Activated naive CD4-positive, alpha-beta T cell (primary cell): ENCODE measurements at places on chromosomes 12 and 14.

- no peak for DNase-seq
Measured at GRCh38 chr12:2120982-2121758, 68.4 kb downstream of the CACNA1C start.

DNA sequence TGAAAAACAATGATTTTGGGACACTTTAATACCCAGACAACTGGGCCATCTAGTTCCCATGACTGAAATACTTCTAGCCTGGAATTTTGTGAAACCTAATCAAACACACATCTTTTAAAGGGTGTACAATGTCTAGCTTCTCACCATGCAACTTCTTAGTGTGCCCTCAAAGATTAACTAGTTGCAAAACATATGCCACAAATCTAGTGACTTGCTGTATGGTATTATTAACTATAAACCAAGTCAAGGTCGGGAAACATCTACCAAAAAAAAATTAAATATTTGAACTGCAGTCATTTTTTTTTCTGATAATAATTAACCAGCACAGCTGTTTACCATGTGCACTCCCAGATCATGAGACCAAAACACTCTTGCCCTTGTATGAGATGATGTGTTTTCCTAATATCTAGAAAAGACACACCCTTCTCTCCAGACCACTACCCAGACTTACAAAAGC is 171.8 kb upstream of the FOXN3 start:
- DNase-seq, result no peak

DNA sequence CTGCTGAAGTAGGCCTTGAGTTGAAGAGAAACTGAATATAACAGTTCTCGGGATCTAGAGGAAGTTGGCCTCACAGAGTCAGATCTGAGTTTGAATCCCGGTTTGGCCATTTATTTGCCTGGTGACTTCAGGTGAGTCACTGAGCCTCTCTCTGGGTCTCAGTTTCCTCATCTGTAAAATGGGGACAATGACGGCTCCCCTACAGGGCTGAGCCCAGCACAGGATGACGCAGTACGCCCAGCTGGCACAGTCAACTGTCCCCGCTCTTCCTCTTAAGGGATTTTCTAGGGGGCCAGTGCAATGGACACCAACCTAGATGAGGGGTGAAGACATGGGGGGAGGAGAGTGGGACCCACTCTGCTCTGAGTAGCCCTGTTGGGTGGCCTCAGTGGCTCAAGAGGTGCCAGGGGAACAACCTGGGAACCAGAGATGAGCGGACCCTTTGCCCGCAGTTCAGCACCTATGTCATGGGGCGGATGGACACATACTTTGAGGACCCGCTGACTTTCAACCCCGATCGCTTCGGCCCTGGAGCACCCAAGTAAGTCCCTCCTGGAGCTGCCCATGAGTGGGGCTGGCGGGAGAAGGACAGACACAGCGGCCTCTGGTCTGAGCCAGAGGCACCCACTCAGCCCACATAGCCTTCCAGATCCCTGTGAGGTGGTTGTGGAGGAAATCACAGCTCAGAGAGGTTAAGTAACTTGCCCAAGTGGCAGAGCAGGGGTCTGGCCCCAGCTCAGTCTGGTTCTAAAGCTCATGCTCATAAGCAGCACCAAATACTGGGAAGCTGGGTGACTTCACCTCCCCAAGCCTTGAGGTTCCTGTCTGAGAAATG is 41.1 kb downstream of the CYP46A1 start:
- no peak for DNase-seq

DNA sequence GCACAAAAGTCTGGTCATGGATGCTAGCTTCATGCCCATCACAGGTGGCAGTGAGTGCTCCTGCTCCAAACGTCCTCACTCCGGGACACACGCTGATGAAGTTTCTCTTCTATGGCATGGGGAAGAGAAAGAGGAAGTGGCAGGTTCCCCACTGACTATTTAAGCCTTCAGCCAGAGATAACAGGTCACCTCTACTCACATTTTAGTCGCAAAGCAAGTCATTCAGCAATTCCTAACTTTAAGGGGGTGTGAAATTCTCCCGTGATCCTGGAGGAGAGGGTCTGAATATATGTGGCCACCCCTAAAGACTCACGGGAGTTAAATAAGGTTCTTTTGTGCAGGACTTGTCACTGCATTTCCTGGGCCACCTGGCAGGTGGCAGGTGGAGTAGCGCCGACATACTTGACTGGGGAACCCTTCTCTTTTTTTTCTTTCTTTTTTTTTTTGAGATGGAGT is 18.8 kb upstream of the RCOR1 start:
- DNase-seq, result no peak

GRCh38 chr14:30257946-30258661 is 300.9 kb upstream of the G2E3 start:
- no peak for DNase-seq

DNA sequence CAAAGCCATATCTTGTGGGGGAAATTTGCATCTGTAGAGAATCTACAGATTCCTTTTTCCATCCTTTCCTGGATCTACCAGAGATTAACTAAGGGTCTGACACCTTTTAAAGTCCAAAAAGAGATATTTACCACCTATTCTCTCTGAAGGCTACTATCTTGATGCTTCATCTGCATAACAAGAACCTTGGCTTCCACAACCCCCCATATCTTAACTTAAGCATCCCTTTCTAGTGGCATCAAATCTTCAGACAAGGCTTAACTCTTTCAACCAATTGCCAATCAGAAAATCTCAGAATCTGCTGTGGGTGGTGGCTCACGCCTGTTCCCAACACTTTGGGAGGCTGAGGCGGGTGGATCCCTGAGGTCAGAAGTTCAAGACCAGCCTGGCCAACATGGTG is 74.3 kb upstream of the FICD start:
- DNase-seq, result no peak

DNA sequence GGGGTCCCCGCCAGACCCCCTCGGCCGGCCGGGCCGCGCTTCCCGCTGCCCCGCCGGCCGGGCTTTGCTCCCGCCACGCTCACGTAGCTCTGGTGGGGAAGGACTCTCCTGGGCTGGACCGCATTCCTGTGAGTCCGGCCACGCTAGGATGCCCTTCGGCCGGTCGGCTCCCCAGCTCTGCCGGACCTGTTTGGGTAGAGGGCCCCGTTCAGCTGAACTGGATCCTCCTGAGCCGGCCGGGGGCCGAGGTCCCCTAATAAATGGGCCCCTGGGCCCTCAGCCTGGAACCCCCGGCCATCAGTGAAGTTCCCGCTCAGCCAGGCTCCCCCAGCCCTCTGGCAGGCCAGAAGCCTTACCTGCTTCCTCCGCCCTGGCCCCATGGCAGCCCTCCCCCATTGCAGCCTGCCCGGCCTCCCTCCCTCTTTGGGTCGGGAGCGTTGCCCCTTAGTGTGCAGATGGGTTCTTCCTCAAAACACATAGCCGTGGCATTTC is 593 bp downstream of the UNC119B start:
- DNase-seq, result no peak

DNA sequence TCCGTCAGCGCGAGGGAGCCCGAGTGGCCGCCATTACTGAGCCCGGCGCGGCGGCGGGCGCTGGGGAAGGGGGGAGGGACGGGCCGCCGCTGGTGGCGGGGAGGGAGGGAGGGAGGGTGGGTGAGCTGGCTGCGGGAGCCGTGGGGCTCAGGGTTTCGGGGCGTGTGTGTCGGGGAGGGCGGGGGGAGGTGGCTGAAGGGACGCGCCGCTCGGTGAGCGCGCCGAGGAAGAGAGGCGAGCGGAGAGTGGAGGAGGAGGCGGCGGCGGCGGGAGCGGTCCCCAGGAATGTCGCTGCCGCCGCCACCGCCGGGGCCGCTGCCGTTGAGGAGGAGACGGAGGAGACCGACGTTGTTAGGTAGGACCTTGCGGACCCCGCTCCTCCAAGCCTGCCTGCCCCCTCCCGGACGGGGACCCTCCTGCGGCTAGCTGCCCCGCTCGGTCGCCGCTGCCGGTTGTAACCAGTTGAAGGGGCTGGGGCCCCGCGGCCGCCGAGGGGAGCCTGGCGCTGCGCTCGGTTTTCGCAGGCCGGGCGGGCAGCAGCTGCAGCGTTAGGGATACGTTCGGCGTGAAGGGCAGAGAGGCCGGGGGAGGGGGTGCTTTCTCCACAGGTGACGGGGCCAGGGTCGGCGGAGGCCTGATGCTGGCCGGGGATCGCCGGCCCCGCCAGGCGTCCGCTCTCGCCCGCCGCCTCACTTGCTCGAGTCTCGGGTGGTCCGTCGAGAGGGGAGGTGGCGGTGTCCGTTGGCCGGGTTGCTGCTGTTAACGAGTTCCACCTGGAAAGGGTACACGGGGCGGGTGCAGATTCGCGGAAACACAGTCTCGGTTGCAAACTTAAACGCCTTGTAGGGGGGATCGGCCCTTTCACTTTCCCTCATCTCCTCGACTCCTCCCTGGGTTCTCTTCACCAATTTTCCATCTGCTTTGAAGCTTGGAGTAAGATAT is at the start of gene ARHGAP5:
TSS of gene ARHGAP5 (plus strand) at position 224 of the 942 bp plus-strand sequence. CDS start 13,366 bp downstream, outside the sequence.
- DNase-seq, result peak; percentile 51

- no peak for DNase-seq
Measured at GRCh38 chr14:95850429-95850828, 26.2 kb upstream of the TUNAR start.

DNA sequence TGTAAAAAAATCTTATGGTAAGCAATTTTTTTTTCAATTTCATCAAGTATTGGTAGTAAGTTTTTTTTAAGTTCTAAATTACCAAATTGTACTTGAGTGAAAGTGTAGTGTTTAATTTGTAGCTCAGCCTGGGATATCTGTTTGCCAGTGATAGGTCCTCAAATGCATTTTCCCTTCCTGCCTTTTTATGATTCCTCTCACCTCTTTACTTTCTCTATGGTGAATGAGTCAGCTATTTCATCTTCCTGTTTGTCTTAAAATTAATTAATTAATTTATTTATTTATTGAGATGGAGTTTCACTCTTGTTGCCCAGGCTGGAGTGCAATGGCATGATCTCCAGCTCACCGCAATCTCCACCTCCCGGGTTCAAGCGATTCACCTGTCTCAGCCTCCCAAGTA is 10.6 kb downstream of the SRP54 start:
- no peak for DNase-seq

DNA sequence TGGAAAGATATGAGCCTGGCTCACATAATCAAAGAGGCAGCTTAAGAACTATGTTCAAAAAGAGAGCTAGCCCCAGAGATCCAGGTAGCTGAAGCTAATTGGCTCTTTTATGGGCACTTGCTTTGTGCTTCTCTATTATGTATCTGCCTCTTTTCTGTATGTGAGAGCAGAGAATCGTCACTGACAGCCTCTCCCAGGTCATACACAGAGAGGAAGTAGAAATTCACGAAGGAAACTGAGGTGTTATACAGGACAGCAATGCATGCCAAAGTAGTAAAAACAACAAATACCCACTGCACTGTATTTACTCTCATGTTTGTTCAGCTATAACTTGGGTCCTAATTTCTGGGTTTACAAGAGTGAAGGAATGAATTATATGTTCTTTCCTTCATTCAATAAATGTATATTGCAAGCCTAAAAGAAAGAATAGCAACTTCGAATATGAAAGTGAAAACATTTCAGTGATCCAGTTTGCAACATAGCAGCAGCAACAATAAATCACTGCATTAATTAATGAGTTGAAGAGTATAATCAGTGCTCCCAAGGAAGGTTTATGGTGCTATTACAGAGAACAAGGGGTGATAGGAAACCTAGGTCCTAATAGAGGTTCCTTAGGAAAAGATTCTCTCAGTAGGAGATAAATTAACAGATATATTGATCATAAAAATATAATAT is 47.1 kb upstream of the ATXN7L3B start:
- no peak for DNase-seq

DNA sequence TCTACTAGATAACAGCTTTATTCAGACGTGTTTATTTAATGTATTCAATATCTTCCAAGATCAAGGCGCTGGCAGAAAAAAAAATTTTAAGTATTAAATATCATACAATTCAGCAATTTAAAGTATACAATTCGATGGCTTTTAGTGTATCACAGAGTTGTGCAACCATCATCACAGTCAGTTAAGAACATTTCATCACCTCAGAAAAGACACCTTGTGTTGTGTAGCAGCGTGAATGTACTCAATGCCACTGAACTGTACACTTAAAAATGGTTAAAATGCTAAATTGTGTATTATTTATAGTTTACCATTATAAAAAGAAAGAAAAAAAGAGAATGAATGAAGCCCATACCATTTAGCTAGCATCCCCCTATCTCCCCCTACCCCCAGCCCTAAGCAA is 96.4 kb downstream of the RIN3 start:
- DNase-seq, result no peak
